ENCODE measurements at places on chromosomes 12 and 14.

- DNase-seq = no peak
These were observed 848 bp upstream of the CPNE6 start for GRCh38 chr14:24070285-24071143.

DNA sequence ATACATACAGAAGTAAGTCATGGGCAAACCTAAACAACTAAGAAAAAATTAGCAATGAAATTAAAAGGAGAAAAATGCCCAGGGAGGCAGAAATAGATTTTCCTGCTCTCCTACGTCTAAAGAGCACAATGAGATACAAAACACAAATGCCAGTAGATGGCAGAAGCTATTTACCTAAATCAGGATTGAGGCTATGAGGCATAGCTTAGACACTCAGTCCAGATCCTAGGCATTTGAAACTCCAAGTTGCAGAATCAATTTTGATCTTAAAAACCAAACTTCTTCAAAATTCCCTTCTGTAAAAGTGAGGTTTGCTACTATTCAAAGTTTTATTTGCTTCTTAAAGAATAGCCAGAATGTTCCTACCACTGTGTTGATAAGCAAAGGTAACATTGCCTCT lies 368.6 kb downstream of the DAD1 start:
- DNase-seq = no peak

- DNase-seq = no peak
These were observed 1.3 kb downstream of the NKX2-8 start for GRCh38 chr14:36580856-36581831.

- DNase-seq = peak; percentile 68
These were observed 515 bp upstream of the ABCC9 start for GRCh38 chr12:21941506-21942376.

DNA sequence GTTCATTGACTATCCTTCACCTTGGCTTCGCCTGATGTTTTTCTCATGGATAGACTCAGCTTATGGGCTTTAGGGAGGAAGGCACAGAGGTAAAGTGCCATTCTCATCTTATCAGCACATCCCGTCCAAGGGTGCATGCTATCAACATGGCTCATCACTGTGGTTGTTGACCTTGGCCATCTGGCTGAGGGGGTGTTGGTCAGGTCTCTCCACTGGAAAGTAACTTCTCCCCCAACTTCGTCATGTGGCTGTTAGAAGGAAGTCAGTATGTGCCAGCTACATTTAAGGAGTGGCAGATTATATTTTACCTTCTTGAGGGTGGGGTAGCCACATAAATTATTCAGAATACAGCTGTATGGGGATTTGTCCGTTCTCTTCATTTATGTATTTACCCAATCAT lies 68.9 kb downstream of the EML1 start:
- DNase-seq = no peak

DNA sequence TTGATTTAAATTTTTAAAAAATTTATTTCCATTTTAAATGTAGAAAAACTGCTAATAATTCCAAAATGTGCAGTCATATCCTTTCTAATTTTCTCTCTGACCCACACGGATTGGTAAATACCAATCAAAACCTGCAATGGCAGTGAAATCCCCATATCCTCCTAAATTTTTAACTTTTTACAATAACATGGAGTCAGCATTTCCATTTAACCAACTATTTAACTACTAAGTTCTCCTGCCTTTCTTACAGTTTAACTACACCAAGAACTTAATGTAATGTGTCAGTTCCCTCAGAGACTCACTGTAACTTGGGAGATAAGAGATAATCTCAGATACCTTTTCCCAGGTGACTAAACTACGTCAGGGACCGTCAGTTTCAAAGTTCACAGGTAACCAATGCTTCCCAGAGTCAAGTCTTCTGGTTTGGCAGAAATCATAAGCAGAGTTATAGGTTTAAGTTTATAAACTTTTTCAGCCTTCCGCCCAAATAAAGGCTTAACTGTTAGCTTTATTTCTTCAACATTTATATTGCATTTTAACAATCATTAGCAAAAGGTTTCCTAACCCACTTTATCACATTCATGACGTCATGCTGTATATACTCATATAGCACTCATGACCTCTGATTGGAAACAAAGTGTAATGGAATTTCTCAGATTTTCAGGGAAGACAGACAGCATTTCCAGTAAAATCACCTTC lies 7.6 kb downstream of the KRAS start:
- no peak for DNase-seq

Data from NT2/D1 (cell line).